Activated CD8-positive, alpha-beta memory T cell treated with anti-CD3 and anti-CD28 coated beads for 1 hour (primary cell): ENCODE measurements at places on chromosomes 7 and 10.

DNA sequence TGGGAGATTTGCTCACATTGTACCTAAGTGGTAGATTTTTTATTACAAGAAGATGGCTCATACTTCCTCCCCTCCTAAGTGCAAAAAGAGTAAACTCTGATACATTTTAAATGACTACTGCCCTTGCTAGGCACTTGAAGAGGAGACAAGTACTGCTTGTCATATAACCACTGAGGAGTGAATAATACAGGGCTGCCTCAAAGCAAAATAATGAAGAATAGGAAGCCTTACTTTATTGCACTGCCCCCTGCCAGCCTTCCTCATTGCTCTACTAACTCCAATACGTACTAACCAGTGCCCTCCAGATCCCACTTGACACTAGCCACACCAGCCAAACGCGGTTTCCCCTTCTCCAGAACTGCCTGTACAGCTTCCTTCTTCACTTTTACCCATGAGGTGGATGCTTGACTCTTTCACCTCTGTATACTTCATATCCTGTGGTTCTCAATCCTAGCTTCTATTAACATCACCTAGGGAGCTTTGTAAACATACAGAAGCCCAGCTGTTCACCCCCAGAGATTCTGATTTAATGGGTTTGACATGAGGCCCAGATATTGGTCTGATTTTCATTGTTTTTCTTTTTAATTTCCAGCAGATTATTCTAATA is 11.7 kb upstream of the MTERF1 start:
- DNase-seq: no peak

GRCh38 chr10:35640474-35640873 is 1.6 kb downstream of the FZD8 start:
- no peak for DNase-seq

GRCh38 chr7:12729112-12729511 is 41.7 kb downstream of the ARL4A start:
- DNase-seq: no peak

DNA sequence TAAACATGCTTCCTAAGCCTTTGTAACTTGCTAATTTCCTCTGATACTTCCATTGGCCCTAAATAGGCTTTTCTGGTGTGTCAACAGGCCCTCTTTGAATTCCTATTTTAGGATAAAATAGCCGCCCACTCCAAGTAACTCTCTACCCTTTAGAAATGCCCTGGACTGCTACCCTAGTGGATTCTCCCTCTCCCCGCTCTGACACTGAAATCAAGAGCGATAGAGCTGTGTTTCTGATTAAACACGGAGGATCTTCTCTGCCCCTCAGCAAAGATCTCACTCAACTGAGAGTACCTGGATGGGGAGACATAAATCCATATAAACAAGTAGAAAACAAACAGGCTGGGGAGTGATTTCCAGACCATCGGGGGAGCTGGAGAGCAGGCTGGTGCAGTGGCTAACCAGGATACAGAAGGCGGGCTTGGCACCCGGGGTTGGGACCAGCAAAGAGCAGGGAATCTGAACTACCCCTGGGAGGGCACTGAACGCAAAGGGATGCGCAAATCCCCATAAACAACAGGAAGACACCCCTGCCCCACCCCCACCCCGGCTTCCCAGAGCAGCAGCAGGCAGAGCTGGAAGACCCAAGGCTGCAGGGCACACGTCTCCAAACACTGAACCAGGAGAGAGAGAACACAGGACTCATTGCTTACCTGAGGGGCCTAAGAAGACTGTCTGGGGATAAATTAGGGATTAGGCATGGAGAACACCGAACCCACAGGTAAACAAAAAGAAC is 2.5 kb downstream of the ASB13 start:
- DNase-seq: no peak

- DNase-seq: no peak
Observed at GRCh38 chr10:97762056-97762455, 9.7 kb downstream of the SFRP5 start.

DNA sequence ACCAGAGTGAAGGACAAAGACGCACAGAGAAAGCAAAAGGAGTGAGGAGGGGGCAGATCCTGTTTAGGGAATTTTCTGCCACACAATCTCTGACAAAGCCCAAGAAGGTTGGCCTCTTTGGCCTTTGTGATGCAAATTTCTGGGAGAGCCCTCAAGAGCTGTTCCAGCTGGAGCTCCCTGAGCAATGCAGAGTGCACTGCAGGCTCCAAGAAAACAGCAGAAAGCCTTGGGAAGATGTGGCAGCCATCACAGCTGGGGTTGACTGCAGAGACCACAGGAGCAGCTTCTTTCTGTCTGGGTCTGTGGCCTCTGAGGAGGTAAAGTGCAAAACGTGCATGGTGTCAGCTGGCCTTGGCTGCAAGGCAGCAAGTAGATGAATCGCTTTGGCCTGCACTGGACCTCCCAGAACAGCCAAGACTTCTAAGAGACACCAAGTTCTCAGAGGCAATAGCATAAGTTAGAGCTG is 200.2 kb downstream of the ELMO1 start:
- DNase-seq: no peak

DNA sequence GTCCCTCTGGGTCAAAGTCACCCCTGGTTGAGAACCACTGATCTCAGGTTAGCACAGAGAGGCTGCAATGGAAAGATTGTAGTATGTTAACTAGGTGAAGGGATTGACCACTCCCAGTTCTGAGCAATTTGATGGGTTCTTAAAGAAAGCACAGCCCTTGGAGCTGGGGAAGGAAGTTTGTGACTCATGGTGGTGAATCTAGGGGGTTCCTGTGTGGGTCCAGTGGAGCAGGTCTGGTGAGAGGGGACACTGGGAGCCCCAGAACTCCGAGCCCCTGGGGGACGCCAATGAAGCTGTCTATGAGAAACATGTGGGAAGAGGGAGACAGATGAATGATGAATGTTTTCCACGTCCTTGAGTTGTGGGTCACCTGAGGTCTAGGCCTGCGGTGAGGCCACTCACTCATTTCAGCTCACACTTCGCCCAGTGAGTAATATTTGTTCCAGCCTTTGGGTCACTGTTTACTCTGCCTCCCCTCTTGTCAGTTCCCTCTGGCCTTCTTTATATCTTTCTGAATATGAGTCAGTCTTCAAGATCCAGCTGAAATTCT is 341.9 kb downstream of the LRMDA start:
- no peak for DNase-seq

GRCh38 chr7:98678215-98678614 is 61.1 kb downstream of the NPTX2 start:
- no peak for DNase-seq

- no peak for DNase-seq
Observed at GRCh38 chr7:94440451-94441039, 45.9 kb downstream of the COL1A2 start.

DNA sequence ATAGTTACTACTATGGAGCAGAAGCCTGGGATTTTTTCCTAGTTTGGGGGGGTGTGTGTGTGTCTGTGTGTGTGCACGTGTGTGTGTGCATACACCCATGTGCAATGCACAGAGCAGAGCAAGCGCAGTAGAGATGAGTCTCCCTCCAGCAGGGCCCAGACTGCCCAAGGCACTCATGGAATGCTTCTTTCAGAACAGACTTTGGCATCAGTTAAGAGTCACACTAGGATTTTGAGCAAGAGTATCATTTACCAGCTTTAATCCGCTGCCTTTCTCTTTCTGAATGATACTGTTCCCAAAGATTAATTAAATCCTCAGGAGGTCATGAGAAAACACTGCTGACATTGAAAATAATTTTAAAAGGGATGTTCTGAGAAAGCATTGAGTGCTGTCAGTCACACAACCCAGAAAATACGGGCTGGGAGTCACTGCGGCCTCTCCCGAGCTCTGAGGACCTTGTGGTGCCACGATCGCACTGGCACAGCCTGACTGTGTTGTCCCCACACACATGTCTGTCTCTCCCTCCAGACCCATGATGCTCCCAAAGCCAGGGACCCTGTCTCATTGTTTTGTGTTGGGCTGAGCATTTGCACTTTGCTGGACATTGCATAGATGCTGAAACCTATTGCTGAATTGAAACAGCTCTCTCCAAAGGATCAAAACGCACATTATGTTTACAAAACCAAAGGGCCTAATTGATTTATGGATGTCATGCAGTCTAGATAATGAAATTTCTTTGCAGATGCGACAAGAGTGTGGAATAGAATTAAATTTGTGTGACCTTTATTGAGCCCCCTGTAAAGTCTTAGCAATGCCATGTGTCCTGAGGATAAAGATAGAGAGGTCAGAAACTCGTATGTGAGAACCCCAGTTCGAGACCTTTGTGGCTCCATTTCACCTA is 54.7 kb upstream of the FIGNL1 start:
- no peak for DNase-seq

GRCh38 chr7:43785420-43785819 is 26.9 kb downstream of the BLVRA start:
- DNase-seq: no peak

- DNase-seq: peak; percentile 68
Observed at GRCh38 chr10:101141616-101142532, 10.8 kb downstream of the TLX1 start.

DNA sequence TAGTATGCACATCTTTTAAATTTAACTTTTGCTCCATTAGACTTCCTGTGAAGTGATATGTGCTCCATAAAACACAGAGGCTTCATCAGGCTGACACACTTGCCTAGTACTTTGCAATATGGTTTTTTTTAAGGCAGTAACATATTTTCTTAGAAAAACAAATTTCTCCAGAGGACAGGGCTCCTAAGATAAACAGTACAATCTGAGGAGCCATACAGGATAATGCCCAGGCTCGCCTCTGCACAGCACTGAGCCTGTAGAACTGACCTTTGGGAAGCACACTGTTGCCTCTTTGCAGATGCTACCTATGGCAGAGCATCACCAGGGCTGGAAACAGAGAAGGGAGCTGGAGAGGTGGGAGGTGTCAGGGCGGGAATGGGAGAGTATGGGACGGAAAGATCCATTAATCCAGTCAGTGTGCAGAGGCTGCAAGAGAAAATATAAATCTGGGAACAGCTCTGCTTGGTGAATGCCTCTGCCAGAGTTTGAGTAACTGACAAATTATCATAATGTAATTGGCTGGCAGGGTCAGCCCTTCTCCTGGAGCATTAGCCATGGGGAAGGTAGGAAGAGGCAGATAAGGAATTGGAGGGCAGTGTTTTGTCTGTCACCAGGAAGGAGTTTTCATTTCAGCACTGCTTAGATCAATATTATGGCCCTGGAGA is 132.3 kb downstream of the CREB5 start:
- no peak for DNase-seq

DNA sequence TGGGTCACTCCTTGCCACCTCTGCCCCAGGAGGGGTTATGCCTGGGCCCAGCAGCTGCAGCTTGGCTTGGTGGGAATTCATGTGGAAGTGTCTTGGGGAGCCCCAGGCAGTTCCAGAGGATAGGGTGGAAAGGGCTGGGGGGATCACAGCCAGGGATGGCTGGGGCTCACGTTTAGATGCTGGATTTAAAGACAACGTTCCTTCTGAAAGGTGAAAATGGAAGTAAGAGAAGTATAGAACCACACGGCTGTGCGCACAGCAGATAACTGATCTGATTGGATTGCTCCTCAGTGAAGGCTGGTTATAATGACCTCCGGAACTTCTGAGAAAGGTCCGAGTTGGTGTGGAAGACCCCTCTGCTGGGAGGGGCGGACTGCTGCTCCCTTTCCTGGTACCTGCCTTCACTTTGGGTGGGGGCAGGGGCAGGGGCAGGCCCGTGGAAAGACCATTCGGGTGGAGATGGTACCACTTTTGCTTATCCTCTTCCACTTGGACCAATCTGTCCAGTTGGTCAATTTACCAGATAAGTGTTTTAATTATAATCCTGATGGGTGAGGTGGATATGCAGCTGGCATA is 7.9 kb upstream of the MYL7 start:
- DNase-seq: no peak

- DNase-seq: no peak
Observed at GRCh38 chr7:90081621-90082020, 72.6 kb upstream of the STEAP1 start.

DNA sequence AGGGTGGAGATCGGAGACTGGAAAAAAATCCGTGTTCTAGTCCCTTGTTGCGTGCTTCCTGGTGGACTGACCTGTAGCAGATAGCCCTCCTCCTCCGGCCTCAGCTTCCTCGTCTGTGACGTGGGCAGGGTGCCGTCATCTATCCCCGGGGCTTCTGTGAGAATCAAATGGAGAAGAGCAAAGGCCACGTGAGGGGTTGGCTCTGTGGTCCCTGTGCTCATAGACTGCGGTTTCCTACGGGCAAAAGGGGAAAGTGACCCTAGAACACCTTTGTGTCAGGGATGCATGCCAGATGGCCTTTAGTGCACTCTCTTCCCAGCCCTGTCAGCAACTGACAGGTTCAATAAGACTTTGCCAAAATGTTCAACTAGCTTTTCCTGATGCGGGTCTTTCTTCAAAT is 33.7 kb downstream of the GRK5 start:
- DNase-seq: no peak

GRCh38 chr7:47074702-47075153 is 507.2 kb downstream of the TNS3 start:
- DNase-seq: no peak

DNA sequence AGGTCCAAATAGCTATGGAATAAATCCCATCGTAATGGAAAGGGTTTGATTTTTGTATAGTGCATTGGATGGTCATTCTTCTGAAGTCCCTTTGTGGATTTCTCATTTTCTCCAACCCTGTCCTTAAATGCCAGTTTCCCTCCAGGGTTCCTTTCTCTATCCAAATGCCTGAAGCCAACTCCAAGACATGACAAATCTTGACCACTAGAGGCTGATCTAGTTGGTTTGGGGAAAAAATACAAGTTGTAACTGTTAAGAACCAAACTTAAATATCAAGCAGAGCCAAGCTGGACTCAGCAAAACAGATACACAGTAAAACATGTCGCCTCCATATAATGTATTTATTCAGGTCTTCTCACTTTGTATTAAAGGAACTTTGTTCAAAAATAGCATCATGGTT is 28.7 kb downstream of the FRMD4A start:
- DNase-seq: no peak

- no peak for DNase-seq
Observed at GRCh38 chr10:68997211-68997610, 8.6 kb downstream of the KIFBP start.

- no peak for DNase-seq
Observed at GRCh38 chr10:112092519-112092918, 91.0 kb downstream of the GPAM start.

- DNase-seq: no peak
Observed at GRCh38 chr10:45376371-45376801, 2.4 kb downstream of the ALOX5 start.

- no peak for DNase-seq
Observed at GRCh38 chr10:69655124-69655867, 25.2 kb downstream of the FAM241B start.

GRCh38 chr10:50291261-50291850 is 40.0 kb upstream of the ASAH2 start:
- DNase-seq: no peak

DNA sequence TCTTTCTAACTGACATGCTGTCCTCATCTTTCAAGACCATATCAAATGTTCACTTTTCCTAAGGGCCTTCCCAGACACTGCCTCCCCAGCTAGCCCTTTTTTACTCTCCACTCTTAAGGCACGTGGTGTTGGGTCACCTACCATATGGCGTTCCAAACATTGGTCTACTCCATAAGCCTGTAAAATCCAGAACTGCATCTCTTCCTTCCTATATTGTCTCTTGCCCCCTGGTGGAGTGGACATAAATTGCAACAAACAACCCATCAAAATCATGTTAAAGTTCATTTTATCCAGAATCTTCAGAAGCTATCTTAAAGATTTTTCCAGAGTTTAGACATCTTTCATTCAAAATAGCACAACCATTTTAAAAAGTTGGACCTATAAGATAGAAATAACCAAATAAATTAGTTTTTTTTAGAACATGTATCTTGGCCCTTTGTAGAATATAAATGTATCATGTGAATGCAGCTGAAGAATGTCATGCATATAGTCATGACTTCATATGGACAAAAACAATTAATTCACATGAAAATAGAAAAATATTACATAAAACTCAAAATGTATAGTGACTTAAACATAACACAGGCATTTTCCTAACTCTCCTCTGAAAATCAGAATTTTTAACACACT is 180.6 kb upstream of the CHRM2 start:
- no peak for DNase-seq
